ENCODE measurements at places on chromosomes 3 and 15.

GRCh38 chr3:129224984-129225393 is 24.4 kb upstream of the COPG1 start:
- peak; percentile 89 for DNase-seq

DNA sequence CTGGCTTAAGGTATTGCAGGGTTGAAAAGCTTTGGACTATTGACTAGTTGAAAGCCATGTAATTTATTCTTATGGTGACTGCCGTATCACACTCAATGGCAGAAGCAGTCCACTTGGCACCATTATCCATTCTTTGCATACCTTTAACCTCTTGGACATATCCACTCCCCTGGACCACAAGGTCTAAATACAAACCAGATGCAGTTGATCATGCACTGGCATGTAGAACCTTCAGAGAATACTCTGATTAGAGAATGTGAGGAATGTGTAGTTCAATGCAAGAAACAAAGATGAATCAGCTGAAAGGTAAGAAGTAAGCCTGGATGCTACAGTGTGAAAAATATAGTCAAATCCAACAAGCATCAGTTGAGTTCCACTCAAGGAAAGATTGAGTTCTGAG is 93.1 kb downstream of the FRMD5 start:
- peak; percentile 57 for DNase-seq

- peak; percentile 10 for DNase-seq
Observed at GRCh38 chr3:10917176-10917575, 75.4 kb upstream of the SLC6A1 start.

GRCh38 chr15:44529864-44530604 is 6.9 kb upstream of the EIF3J start:
- DNase-seq = no peak

DNA sequence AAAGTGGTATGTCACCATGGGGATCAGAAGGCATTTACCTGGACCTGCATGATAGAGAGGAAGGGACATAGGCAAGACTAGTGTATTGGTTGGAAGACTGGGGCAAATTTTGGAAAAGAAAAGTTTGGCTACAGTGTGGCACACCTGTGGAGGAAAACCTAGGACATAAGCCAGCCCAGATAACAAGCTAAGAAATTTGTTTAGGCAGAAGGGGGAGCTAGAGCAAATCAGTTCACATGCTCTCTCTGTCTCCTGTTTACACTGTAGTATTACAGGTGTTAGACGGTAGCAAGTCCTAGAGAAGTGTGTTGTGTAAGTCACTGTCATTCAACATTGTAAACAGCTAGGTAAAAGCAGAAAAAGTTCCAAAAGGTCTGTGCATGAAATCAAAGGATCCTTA is 11.9 kb upstream of the ALDH1A2 start:
- DNase-seq = no peak

- no peak for DNase-seq
Observed at GRCh38 chr3:154135511-154136173, 14.5 kb downstream of the ARHGEF26 start.

DNA sequence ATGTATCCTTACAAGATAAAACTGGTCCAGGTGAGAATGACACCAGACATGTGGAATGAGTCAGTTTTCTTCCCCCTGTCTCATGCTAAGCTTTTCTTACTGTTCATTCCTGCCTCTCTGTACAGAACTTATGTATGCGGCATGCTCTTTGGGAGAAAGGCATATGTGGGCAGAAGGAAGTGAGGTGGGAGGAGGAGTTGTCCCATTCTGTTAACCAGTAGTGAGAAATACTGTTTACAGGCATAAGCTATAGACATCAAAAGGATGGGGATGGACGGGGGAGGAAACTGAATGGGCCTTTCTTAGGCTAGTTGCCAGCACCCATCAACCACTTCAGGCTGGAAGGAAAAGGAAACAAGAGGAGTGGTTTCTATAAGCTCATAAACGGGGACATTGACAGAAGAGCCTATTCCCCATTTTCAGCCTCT is 143.6 kb upstream of the BHLHE40 start:
- DNase-seq = no peak

DNA sequence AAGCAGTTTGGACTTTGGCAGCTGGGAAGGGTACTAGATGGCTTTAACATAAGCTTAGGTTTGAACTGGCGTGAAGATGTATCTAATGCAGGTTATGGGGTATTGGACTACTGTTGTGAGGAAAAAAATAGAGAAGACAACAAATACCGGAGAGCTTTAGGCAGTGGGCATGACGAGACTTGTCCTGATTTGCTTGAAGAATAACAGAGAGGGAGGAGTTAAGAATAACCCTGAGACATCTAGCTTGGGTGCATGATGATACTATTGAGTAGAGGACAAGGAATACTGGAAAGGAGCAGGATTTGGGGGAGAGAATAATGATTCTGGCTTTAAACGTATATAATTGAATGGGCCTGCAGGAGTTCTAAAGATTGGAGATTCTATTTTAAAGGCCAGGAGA is 249.5 kb upstream of the AZI2 start:
- no peak for DNase-seq

GRCh38 chr3:194367992-194368841 is 1.3 kb downstream of the LRRC15 start:
- DNase-seq = peak; percentile 96

All from GM23248 (cell line).